CD4-positive, alpha-beta memory T cell (primary cell): ENCODE measurements at places on chromosomes 5 and 9.

GRCh38 chr5:5063533-5063953 is 76.6 kb upstream of the ADAMTS16 start:
- no peak for DNase-seq

DNA sequence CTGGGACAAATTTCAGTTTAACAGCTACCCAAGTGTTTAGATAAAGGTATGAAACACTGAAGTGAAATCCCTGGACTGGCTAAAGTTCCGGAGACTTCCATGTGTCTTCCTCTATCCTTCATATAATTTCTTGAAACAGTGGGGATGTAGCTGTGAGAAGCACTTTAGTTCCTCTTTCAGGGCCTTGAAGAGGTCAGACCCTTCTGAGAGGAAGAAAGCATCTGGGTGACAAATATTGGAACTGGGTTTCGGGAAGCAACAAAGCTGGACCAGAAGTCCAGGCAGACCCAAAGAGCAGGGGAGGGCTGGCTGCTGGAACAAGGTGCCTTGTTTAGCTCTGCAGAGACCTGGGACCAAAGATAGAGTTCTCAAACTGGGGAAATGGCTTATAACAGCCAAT is 75.4 kb upstream of the ZFAND5 start:
- no peak for DNase-seq

DNA sequence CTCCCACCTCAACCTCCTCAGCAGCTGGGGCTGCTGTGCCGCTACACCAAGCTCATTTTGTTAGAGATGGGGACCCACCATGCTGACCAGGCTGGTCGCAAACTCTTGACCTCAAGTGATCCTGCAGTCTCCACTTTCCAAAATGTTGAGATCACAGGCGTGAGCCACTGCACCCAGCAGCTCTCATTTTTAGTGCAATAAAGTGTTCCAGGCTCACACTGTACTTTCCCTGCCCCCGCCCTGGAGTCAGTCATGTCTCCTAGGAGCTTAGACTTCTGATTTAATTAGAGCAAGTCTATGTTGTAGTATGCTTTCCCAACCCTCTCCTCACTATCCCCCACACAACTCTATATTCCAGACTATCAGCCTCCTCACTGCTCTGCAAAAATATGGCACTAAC is 238.0 kb upstream of the ACTBL2 start:
- DNase-seq: no peak

DNA sequence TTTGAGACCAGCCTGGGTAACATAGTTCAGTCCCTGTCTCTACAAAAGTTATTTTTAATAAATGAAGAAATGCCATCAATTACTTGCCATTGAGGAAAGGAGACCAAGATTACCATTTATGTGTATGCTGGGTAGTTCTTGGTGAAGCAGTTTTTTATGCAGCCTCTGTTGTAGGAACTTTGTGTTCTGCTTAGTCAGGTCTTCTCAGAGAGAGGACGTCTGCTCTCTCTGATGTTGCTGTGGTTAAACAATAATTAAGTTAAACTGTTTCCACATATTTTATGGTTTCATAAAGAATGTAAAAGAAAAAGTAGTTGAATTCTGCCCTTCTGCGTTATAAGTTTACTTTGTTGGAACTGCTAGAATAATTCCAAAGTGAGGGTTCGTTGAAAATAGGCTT is 210.5 kb downstream of the KDM4C start:
- no peak for DNase-seq

DNA sequence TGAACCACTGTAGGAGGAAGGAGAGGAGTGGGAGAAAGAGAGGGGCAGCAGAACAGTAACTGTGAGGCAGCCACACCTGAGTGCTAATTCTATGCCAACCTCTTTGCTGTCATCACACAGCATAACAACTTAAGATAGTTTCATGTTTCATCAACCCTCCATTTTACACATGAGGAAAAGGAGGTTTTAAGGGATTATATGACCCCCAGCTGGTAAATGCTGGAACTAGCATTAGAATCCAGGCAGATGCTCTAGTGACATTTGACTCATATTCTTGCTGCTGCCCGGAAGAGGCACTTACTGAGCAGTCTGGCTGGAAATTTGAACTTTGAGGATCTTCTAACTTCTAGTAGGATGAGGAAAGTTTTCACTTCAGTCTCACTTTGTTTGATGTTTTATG is 24.1 kb upstream of the VLDLR start:
- DNase-seq: no peak

GRCh38 chr9:95903398-95903797 is 27.9 kb downstream of the ERCC6L2 start:
- DNase-seq: no peak

GRCh38 chr9:37034938-37035647 is 1.0 kb upstream of the PAX5 start:
- DNase-seq: no peak

GRCh38 chr5:140153905-140154304 is 21.1 kb upstream of the CYSTM1 start:
- no peak for DNase-seq

GRCh38 chr9:81522716-81523551 is 166.4 kb downstream of the TLE1 start:
- no peak for DNase-seq

- no peak for DNase-seq
Measured at GRCh38 chr5:91477408-91477807, 94.3 kb upstream of the ARRDC3 start.

- no peak for DNase-seq
Measured at GRCh38 chr5:109987970-109988369, 298.2 kb downstream of the MAN2A1 start.

GRCh38 chr9:76255781-76256455 is 138.3 kb downstream of the RFK start:
- no peak for DNase-seq

- DNase-seq: no peak
Measured at GRCh38 chr9:136182420-136182787, 22.5 kb downstream of the LHX3 start.

GRCh38 chr5:1119312-1119831 is 7.5 kb upstream of the SLC12A7 start:
- no peak for DNase-seq

DNA sequence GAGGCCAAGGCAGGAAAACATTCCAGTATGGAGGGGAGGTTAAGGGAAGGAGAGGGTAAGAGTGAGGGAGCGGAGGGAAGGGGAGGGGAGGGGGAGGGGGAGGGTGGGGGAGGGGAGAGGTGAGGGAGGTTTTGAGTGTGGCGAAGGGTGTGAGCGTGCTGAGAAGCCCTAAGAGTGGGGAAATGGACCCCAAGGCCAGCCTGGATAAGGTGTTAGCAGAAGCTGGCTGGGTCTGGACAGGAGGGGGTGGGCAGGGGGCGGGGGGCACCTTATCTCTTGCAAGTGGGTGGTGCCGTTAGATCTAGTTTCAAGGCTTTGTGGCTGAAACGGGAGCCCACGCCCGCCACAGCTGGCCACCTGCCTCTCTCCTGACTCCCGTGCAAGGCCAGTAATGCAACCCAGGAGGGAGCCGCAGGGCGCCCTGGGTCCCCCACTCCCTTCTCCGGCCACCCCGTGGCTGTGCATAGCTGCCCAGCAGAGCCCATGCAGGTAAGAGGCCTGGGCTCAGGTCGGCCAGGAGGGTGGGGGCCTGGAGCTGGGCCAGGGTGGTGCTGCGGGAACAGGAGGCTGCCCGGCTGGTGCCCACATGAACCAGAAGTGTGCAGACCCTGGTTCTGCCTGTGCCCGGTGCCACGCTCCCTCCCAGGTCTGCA is 677 bp downstream of the RNF224 start:
- no peak for DNase-seq

GRCh38 chr9:77582525-77582924 is 65.6 kb downstream of the GNA14 start:
- no peak for DNase-seq

GRCh38 chr9:37200433-37201005 is 80.1 kb downstream of the ZCCHC7 start:
- DNase-seq: no peak

- DNase-seq: no peak
Measured at GRCh38 chr5:110086658-110087388, 397.1 kb downstream of the MAN2A1 start.

- no peak for DNase-seq
Measured at GRCh38 chr5:111535879-111536549, 23.7 kb upstream of the STARD4 start.

- DNase-seq: no peak
Measured at GRCh38 chr9:2289263-2289662, 274.1 kb downstream of the SMARCA2 start.
